ENCODE measurements at places on chromosomes 7 and 10.

- no peak for DNase-seq
Measured at GRCh38 chr7:156160811-156161210, 348.5 kb upstream of the SHH start.

- DNase-seq = no peak
Measured at GRCh38 chr10:97500297-97500575, 1.5 kb downstream of the UBTD1 start.

- DNase-seq = no peak
Measured at GRCh38 chr10:33304423-33305225, 29.8 kb downstream of the NRP1 start.

GRCh38 chr10:101773923-101774588, 1.9 kb downstream of the FGF8 start:
- no peak for DNase-seq

DNA sequence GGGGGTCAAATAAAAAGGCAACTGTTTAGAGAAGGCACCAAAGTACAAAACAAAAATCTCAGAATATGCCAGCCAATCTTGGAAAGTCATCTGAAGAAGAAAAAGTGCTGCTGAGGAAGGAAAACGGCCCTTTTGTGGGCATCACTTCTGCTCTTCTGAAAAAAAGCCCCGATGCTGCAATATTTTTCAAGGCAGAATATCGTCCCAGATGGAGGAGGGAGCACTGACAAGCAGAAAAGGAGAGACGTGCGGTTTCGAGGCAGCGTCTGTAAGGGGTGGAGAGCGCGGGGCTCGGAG, 959 bp upstream of the ATRNL1 start:
- no peak for DNase-seq

- peak; percentile 77 for DNase-seq
Measured at GRCh38 chr7:54773472-54774399, 14.7 kb upstream of the SEC61G start.

- DNase-seq = no peak
Measured at GRCh38 chr7:75694638-75695399, 43.9 kb downstream of the HIP1 start.

DNA sequence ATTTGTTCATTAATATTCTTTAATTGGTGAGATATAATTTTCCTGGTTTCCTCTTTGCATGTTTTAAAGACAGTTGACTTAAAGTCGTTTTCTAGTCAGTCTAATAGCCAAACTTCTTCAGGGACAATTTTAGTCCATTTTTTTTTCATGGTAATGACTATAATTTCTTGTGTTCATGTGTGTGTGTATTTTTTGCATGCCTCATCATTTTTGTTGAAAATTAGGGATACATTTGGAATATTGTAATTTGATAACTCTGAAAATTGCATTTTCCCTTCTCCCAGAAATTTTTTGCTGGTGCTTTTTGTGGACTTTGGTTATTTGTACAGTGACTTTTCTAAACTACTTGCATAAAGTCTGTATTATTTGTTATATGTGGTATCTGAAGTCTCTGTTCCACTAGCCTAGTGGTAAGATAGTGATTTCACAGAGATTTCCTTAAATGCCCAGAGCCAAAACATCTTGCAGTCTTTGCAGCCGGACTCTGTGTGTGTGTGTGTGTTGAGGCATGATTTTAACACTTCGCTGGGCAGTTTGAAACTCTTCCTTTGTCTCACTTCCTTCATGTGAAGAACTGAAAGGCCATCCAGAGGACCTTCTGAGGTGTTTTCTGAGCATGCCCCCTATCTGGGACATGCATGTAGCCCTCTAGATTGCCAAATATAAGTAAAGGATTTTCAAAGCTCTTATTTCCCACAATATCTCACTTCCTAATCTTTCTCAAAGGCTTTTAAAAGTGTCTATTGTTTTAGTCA, 40.9 kb upstream of the ZNF365 start:
- DNase-seq = no peak

GRCh38 chr10:69629519-69629896, 539 bp upstream of the FAM241B start:
- DNase-seq = no peak

GRCh38 chr7:157412021-157412443, 75.2 kb downstream of the DNAJB6 start:
- peak; percentile 30 for DNase-seq

DNA sequence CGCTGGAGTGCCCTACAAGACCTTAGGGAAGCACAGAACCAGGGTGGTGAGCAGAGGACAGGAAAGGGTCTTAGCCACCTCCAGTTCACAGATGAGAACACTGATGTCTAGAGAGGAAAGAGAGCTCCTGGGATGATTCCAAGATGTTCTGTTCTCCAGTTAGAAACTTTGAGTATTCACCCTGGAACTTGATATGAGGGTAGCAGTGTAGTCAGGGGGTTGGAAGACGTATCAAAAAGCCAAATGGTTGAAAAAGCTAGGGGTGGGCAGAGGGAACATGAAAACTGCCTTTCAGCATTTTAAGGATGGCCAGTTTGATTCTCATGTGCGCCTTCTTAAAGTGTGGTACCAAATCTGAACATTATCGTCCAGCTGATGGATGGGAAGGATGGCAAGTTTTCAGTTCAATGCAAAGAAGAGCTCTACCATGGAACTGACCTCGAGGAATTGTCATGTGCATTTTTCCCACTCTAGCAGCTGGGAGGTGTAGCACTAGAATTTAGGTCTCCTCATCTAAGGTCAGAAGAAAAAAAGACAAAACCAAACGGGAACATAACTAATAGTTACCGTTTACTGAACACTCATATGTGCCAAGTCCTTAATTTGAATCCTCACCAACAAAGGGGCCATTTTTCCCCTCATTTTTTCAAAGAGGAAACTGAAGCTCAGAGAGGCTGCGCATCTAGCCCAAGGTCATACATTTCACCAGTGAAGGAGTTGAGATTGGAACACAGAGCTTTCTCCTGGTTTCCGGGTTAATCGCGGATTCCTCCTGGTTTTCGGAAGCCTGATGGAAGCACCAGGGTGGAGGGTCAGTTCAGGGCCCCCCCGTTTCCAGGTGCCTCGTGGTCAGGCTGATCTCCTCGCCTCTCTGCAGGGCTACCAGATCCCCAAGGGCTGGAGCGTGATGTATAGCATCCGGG, 6.0 kb upstream of the CYP26A1 start:
- no peak for DNase-seq

GRCh38 chr10:58641095-58641531, 128.4 kb downstream of the BICC1 start:
- DNase-seq = peak; percentile 28

DNA sequence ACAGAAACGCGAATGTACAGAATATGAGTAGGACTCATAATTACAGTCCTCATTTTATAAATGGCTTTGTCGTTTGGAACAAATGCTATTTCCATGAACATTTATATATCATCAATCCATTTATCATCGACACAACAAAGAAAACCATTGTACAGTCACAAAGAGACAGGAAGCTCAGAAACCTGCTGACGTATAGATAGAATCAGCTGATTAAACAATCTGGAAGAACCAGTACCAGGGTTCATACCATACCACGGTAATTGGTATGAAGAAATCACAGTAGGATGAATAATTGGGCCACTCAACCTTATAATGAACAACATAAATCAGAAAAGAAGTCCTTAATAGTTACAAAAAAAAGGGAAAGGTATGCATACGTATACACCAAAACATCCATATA, 295.0 kb downstream of the PARD3 start:
- DNase-seq = peak; percentile 73

DNA sequence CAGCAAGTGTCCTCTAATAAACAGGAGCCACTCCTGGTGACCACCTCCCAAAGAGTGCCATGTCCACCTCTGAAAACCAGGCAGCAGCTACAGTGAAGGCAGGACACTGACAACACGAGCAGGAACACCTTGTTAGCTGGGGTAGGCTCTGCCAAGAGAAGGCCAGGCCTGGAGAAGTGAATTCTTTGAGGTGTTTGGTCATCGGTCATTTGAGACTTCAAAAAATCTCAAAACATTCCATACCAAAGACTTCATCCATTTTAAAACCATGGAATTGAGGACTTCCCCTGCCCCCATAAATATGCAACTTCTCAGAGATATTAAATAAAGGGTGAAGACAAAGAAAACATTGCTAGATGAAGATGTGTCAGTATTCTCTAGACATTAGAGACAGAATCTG, 28.4 kb upstream of the OPALIN start:
- no peak for DNase-seq

GRCh38 chr10:109883859-109884771, 39.2 kb downstream of the XPNPEP1 start:
- peak; percentile 91 for DNase-seq

GRCh38 chr10:122995936-122996335, 12.7 kb downstream of the IKZF5 start:
- DNase-seq = no peak

DNA sequence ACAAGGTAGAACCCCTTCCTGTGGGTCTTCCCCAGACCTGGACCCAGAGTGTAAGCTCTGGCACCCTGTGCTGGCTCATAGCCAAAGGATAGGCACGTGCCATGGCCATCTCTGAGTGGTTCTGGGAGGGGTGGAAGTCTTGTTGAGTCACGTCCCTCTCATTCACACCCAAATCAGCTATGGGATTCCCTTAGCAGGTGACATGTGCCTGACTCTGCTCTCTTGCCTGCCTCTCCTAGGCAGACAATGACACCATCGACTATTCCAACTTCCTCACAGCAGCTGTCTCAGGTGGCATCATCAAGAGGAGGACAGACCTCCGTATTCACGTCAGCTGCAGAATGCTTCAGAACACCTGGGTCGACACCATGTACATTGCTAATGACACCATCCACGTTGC, 59.8 kb downstream of the C10orf120 start:
- DNase-seq = no peak

DNA sequence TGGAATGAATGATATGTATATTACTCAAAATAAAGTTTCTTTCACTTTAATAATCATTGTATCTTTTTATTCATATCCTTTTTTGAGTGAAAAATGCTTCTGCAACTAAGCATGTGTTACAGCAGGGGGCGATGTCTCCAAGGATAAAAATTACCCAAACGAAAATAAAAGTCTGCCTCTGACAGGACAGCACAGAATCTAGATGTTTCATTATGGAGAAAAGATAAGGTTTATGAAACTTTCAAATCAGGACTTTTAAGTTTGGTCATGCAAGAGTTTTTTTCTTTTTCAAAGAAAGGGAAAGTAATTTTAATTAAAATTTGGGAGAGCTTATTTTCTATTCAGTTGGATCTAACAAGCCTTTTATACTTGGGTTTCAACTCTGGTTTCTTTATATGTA, 48.4 kb downstream of the TES start:
- DNase-seq = peak; percentile 50

DNA sequence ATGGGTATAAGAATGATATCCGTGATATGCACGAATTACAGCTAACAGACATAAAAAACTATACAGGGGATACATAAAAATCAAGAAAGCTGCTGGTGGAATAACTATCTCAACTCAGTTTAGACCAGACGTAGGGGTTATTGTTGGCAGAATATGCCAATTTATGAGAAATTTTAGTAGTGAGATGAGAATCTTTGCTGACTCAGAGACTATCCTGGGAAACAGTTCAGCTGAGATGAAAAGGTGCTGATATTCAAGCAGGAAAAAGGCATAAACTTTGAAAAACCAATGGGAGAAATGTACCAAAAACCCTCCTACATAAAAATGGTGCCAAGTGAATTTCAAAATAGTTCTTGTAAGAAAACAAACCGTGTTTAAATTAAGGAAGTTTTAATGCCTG, 3.3 kb downstream of the MRPS33 start:
- DNase-seq = no peak

- DNase-seq = no peak
Measured at GRCh38 chr7:136958016-136958415, 89.6 kb downstream of the CHRM2 start.

- no peak for DNase-seq
Measured at GRCh38 chr10:47366731-47367460, 17.2 kb downstream of the ZNF488 start.

DNA sequence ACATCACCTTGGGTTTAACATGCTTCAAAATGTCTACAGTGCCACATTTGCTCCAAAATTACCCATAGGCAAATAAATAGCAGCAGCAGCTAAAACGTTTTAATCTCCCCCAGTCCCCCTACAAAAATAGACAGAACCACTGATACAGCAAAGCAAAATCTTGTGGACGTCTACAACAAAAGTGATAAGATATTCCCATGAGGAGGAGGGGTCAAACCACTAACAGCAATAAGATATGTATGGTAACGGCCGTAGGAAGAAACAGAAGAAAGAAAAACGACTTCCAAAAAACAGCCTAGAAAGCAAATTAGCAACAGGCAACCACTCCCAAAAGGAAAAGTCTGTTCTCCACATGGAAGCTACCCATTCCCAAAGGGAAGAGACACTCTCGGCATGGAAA, 34.5 kb upstream of the ST8SIA6 start:
- no peak for DNase-seq

DNA sequence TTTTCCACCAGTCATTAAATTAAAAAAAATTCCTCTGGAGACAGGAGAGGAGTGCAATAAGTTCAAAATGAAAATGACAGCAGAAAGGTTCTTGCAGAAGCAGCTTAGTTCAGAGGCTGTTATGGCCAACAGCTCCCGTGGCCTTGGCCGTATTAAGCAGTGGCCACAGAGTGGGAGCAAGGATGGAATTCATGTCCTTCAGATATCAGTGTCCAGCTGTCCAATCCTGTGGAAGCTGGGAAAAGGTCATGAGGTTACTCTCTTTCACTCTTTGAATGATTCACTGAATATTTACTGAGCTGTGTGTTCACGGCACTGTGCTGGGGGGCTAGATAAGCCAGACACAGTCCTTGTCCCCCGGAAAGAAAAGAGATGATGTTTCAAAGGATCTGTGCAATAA, 231.8 kb downstream of the BMPER start:
- no peak for DNase-seq

DNA sequence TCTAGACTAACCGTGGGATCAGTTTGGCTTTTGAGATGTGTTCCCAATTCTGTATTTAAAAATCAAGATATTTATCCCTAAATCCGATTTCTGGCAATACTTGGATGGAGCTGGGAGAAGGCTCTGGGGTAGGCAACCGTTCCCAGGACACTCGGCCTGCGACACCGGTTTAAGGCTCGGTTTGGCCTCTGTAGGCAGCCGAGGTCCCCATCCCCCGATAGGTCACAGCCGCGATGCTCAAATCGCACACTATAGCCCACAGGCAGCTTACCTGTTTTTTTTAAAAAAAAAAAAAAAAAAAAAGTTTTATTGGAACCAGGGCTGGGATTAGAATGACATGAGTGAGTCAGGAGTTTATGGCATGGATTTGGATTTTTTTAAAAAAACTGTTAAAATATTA, 729 bp upstream of the TAF3 start:
- no peak for DNase-seq

- DNase-seq = peak; percentile 60
Measured at GRCh38 chr10:61975391-61975932, 74.0 kb downstream of the ARID5B start.

DNA sequence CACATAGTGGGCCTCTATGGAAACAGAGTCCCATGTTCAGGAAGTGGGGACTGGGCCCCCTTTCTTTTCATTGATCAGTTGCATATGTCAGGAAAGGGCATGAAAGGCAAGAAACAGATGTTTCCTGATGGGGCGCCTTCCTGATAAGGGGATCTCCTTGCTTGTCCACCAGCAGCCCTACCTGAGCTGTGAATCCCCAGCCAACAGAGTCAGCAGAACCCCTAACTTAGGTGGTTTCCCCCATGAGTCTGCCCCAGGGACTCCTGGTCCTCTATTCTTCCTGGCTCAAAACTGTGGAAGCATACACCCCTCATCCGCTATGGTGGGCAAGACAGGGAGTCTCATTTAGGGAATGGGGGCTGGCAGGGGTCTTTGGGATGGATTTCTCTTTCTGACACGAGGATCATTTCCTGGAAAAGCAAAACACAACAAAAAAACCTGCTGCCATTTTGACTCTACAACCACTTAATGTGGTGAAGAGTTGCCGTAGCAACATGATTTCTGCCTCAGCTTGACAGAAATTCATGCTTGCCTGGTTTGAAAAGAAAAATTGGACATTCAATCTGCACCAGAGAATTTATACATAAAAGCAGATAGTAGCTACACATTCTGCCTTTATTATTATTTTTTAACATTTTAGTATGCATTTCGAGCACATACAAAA, 119.8 kb downstream of the SPAG6 start:
- no peak for DNase-seq
